ENCODE measurements at places on chromosomes 12 and 14. TPM values are rescaled to one million over a fixed set of nuclear protein-coding genes. Genes with fewer than 3 reads are reported as not detected.

- DNase-seq = no peak
Observed at GRCh38 chr12:111438481-111438880, 32.8 kb downstream of the SH2B3 start.

DNA sequence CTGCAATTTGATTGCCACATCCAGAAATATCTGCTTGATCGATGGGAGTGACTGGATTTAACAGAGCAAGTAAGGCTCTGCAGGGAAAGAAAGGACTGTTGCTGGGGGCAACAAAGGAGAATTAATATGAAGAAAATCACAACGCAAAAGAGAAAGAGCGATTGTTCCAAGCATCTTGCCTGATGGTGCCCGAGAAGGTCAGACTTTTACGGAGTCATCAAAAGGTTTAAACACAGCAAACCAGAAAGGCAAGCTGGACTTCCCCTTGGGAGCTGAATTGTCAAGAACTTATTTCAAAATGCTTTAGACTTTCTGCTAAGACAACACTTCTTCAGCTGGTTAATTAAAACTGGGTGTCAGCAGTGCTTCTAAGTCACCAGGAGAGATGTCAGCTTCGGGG lies 791.5 kb downstream of the MED13L start:
- DNase-seq = no peak

- DNase-seq = no peak
Observed at GRCh38 chr12:49068879-49069506, 786 bp downstream of the RHEBL1 start.

GRCh38 chr14:73749706-73750530 lies 35.7 kb upstream of the PNMA1 start:
- no peak for DNase-seq

DNA sequence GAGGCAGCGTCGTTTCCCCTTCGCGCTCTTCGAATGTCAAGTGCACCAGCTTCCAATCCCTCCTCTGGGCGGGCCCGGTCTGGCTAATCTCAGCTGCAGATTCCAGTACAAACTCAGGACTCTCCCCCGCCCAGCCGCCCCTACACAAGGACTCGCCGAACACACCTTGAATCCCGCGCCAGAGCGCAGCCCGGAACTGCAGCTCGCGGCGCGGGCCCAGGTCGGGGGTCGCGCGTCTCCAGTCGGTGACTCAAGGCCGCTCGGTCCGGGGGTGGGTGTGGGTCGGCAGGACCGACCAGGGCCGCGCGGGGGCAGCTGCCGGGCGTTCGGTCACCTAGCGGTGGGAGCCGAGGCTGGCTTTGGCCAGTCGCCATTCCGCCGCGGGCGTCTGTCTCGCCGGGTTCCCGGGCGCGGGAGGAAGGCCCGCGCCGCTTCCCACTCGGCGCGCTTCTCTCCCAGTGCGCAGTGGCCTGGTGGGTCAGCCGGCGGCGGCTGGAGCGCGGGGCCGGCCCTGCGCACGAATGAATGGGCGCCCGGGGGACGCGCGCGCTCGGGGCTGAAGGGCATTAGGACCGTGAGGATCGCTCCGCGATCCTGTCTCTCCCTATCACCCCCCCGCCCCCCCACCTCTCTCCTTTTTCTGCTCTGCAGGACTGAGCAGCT lies at the start of gene GALNT16:
TSS of gene GALNT16 (plus strand) at position 632 of the 663 bp plus-strand sequence. CDS start 133 bp downstream, outside the sequence.
- no peak for DNase-seq

DNA sequence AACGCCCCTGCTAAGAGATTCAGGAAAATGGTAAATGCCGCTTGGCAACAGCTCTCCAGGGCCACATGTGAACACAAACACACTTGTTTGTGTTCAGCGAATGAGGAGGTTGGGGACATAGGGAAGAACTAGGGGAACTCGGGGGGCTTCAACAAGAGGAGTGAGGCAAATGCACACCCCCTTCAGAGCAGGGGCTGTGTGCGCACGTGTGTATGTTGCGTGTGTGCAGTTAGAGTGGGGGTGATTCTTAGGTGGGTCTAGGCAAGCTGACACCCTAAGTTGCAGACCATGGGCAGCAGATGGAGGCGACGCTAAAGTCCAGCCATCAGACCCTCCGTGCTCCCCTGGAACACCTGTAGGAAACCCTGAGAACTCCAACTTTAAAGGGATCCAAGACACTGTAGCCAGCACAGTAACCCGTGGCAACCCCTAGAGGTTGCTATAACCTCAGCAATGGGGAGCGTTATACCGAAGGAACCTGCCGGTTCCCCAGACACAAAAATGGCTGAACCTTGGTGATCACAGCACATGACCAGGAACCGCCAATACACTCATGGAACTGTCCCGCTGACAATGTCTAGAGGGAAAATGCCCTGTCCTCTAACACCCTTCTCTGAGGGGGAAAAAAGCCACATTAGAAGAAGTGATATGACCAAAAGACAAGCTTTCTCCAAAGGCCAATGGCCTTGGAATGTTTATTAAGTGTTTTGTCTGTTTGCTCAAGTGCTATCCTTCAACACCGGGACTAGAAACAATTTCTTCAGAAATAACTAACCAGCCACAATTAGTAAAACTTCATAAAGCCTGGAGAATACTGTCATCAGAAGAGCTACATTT lies 86.5 kb upstream of the CEP83 start:
- DNase-seq = peak; percentile 83

GRCh38 chr12:103665971-103666370 lies 78.9 kb downstream of the STAB2 start:
- no peak for DNase-seq

DNA sequence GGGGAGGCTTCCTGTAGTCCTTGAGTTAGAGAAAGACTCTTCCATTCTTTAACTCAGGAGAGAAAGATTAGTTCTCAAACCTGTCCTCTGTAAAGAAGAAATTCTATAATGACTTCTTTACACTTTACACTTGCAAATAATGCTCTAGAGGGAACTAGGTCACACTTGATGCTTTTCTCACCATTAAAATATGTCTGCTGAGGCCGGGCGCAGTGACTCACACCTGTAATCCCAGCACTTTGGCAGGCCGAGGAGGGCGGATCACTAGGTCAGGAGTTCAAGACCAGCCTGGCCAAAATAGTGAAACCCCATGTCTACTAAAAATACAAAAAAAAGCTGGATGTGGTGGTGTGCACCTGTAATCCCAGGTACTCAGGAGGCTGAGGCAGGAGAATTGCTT lies 6.3 kb downstream of the NTN4 start:
- no peak for DNase-seq

- DNase-seq = no peak
Observed at GRCh38 chr14:34060651-34060999, 109.8 kb upstream of the EGLN3 start.

- no peak for DNase-seq
Observed at GRCh38 chr14:102728501-102728900, 48.7 kb upstream of the TRAF3 start.

GRCh38 chr12:11174022-11174421 lies 3.0 kb downstream of the SMIM10L1 start:
- no peak for DNase-seq

The TMEM179 gene
- total RNA-seq = not detected

The PAH gene
- 0.19 TPM for total RNA-seq

The A2ML1 gene
- not detected for total RNA-seq

The TNS2 gene
- total RNA-seq = not detected

Data from Karpas-422 (cell line).